ENCODE measurements at places on chromosomes 5 and 9.

DNA sequence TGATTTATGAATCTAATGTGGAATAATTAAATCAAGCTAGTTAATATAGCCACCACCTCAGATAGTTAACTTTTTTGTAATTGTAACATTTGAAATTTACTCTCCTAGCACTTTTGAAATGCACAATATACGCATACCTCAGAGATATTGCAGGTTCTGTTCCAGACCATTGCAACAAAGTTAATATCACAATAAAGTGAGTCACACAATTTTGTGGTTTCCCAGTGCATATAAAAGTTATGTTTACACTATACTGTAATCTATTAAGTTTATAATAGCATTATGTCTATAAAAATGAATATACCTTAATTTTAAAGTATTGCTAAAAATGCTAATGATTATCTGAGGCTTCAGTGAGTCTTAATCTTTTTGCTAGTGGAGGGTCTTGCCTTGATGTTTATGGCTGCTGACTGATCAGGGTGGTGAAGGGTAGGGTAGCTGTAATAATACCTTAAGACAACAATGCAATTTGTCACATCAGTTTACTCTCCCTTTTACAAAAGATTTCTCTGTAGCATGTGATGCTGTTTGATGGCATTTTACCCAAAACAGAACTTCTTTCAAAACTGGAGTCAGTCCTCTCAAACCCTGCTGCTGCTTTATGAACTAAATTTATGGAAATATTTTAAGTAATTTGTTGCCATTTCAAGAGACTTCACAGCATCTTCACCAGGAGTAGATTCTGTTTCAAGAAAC lies 235.1 kb upstream of the ADAMTSL1 start:
- DNase-seq = no peak

DNA sequence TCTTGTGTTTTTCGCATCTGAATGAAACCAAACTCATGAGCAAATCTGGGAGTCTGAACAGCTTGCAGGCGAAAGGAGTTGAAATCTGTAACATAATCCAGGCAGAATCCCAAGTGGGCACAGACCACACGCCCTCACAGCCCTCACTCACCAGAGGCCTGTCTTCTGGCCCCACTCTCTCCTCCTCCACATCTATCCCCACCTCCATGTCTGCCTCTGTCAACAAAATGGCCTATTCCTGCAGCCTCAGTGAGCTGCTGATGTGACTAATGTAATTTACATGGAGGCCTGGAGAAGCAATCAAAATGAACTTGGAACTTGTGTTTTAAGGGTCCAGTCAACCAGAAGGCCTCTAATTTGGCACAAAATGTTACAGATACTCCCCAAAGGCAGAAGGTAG lies 136.6 kb downstream of the GNA14 start:
- DNase-seq = no peak

DNA sequence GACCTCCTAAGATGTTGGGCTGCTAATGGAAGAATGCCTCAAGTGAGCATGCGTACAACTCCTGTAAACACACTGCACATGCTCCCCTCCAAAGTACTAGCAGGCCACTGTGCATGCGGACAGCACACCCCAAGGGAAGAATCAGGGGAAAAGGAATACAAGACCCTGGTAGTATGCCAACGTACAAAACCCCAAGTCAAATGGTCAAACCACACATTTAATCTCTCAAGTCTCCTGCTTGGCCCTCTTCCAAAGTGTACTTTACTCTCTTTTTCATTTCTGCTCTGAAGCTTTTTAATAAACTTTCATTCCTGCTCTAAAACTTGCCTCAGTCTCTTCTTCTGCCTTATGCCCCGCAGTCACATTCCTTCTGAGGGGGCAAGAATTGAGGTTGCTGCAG lies 466.4 kb downstream of the DMRTA1 start:
- no peak for DNase-seq

GRCh38 chr9:73049280-73049679 lies 96.4 kb upstream of the ALDH1A1 start:
- no peak for DNase-seq

GRCh38 chr9:35105571-35106342 lies 2.8 kb upstream of the STOML2 start:
- DNase-seq = no peak

GRCh38 chr5:35856765-35857351 lies at the start of gene IL7R:
Gene IL7R (plus strand): TSS chr5:35856891. CDS start chr5:35856978, 87 bp downstream.
- DNase-seq = no peak

GRCh38 chr9:116008278-116008677 lies 145.3 kb upstream of the PAPPA start:
- DNase-seq = no peak

- DNase-seq = no peak
These were observed 297.8 kb upstream of the ACTBL2 start for GRCh38 chr5:57780306-57780960.
